ENCODE measurements at places on chromosomes 5 and 9. TPM values are rescaled to one million over a fixed set of nuclear protein-coding genes. Genes with fewer than 3 reads are reported as not detected.

Gene HTR1A
- not detected for total RNA-seq

Gene SLIT3
- total RNA-seq, result not detected

Gene ARSB
- 32.4 TPM for total RNA-seq

Gene FAM78A
- total RNA-seq, result 7.0 TPM

Gene OR1Q1
- not detected for total RNA-seq

Gene NMUR2
- total RNA-seq, result not detected

Gene CCDC192
- total RNA-seq, result not detected

DNA sequence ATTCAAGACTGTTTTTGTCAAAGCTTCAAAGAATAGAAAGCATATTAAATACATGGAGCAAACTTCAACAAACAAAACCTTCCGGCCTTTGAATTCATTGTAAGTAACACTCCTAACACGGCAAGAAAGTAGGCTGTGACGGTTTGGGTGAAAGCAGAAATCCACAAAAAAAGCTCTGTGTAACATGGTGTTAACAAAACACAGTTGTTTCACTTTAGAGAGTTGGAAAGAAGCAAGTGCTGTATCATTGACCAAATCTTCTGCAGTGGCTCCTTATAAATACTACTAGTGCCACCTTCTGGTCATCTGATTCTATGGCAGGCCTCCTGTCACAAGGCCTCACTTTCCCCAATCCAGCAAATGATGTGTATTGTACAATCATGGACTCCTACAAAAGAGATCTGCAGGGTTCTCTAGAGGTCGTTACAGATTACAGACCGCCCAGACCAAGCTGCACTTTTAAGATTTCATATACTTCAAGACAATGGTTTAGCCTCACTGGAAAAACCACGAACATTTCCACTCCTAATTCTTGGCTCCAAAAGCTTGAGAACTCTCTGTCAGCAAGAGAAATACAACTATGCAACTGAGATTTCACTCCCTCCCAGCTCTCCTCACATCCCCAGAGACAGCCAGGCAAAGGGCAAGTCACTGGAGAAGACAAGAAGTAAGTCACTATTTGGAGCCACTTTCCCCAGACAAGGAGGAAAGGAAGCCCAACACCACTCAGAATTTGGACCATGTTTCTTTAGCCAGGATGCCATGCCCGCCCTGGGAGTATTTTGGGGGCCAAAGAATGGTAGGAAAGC is 196.2 kb downstream of the DTWD2 start:
- peak; percentile 73 for DNase-seq

DNA sequence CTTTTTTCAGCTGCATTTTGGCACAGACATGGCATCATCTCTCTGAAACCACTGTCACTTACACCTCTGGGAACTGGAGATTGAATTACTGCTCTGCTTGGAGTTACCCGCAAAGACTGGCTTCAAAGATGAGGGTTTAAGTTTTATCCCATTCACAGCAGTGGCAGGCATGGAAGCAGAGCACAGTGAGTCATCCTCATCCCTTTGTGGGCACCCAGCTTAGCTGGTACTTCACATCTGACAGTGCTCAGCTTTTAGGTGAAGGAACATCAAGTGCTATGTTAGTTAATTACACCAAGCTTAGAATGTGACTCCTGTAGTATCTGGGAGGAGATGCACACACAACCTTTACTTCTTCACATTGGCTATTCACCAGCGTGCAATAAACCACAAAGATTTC is 24.8 kb upstream of the ALDH1A1 start:
- peak; percentile 87 for DNase-seq

GRCh38 chr9:129812385-129812784 is 9.4 kb downstream of the TOR1B start:
- DNase-seq, result no peak

DNA sequence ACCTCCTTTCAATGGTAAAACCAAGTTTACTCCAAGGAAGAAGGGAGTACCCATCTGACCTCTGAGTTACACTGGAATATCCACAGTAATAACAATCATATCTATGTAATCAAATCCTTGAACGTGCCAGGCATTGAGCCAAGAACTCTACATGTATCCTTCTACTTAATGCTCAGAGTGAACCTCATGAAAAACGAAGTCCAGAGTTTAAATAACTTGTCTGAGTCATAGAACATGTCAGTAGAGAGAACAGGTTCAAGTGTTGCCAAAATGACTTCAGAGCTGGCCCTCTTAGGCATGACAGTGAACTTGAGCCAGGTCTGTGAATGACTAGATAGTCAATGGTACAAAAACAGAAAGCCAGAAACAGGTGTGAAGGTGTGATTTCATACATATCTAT is 164.1 kb upstream of the ZNF618 start:
- DNase-seq, result peak; percentile 81

DNA sequence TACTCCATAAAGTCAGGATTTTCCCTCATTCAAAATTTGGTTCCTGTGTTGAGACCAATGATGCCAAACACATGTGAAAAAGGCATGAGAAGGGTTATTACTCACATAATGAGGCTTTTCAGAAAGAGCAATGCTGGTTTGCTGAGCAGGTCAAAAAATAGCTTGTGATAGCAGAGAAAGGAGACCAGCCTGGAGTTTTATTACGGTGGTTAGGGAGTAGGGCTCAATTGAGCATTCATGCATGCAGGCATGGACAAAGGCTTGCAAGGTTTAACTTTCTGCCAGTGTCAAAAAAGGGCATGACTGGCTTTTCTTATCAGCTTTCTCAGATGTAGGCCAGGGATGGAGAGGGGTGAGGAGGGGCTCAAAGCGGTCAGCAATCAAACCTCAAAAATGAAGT is 628.3 kb downstream of the DNAH5 start:
- peak; percentile 17 for DNase-seq

DNA sequence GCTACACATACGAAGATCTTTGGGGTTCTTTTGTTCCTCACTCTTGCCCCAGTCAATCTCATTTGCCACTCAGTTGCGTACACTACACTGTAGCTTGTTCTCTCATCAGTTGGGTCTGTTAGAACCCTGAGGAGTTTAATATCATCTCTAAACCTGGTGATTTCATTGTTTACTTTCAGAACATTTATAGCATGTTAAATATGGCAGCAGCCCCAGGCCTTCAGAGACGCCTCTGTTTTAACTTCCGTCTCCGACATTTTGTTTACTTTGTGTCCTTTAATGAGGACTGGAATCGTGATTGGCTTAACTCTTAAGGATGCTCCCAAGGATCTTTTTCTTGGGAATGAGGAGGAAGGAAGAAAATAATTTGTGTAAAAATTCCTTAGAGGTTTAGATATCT is 510.1 kb downstream of the NR2F1-AS1 start:
- no peak for DNase-seq

DNA sequence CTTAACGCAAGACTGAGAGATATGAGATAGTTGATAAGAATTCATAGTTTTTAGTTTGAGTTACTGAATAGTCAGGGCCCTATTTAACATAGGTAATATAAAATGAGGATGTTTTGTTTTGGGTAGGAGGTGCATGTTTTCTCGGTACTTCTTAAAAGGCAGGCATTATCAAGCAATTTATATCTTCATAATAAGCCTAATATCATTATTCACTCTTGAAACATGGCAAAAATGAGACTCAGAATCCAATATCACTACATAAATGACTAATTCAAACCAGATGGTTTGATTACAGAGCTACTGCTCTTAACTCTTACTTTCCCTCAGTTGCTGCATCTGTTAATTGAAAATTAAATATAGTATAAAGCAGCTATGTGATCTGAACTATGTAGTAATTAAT is 2038.7 kb downstream of the EFNA5 start:
- DNase-seq, result no peak

DNA sequence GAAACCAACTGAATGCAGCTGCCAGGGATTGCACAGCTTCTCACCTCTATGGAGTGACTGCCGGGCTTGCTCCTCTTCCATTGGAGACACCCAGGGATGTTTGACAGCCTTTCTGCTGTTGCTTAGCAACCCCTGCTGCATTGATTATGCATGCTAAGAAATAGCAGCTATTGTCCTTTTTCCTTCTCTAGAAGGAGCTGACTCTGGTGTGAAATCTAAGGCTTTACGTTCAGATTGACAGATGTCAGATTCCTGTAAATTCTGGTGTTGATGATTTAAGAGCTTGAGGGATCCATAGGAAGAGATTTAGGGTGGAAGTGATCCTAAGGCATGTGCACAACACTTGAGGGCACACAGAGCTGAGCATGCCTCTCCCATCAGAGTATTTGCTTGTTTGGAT is 267.7 kb downstream of the NTRK2 start:
- no peak for DNase-seq

- no peak for DNase-seq
These were observed 10.9 kb upstream of the FIBCD1 start for GRCh38 chr9:130950039-130950311.

DNA sequence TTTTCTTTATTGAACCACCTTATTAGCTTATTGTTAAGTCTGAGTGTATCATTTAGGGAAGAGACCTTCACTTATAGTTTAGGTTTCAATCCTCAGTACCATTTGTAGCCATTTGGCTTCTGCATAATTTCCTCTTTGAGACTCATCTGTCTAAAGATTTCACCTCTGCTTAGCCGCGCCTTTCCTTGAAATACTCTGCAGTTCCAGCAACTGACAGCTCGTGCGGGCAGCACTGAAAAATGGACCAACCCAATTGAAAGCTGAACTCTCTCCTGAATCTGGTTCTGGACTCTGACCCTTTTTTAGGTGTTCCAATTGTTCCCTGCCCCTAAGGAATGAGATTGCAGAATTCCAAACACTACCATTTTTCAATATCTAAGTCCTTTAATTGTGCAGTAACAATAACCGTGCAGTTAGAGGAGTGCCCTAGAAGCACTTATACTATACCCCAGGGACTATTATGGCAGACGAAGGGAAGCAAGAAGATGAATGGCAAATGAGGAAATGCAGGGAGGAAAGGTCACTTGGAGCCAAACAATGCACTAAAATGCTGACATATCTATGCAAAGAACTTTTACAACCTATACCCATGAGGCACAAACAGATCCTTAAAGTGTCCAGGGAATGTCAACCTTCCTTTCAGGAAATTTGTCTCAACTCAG is 50.1 kb upstream of the PDE4D start:
- DNase-seq, result no peak

DNA sequence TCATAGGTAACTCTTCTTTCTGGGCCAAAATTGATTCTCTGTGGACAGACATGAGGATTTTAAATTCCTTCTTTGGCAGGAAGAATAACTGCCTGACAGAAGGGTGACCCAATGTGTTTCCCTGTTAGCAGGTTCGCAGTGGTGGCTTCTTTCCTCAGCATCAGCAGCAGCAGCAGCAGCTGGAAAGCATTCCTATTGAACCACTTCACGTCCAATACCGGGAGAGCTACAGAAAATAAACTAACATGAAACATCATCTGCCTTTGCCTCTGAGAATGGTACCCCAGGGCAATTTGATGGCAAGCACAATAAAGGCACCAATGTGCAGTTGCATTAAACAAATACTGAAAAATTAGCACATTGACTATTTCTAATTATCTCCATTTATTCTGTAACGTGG is 214.5 kb downstream of the TMEM167A start:
- no peak for DNase-seq

GRCh38 chr5:31317665-31318064 is 124.2 kb downstream of the CDH6 start:
- no peak for DNase-seq

DNA sequence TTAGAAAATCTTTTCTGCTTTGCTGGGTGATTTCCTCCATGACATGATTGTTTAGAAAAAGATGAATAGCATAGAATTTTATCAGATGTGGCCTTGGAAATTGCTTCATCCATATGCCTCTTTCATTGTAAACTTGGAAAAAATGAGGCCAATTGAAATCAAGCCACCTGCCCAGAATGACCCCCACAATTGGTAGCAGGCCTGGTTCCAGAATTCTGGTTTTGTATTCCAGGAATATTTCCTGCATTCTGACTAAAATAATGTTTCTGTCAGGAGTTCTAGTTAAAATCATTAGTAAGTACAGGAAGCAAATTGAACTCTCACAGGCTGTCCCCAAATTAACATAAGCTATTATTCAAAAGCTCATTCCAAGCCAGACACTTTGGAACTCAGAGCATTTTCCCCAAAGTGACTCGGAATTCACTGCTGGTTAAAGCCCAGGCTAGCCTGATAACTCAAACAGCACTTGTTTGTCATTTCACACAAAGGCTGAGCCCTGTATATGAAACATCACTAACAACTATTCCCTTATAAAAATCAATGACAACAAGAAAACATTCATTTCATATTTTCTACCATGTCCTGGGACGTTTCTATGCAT is 75.1 kb upstream of the ADCY2 start:
- no peak for DNase-seq

GRCh38 chr5:141513627-141514329 is 24.9 kb downstream of the PCDHGC5 start:
- DNase-seq, result peak; percentile 99

- DNase-seq, result no peak
These were observed 214.5 kb upstream of the RASA1 start for GRCh38 chr5:87053146-87053545.

DNA sequence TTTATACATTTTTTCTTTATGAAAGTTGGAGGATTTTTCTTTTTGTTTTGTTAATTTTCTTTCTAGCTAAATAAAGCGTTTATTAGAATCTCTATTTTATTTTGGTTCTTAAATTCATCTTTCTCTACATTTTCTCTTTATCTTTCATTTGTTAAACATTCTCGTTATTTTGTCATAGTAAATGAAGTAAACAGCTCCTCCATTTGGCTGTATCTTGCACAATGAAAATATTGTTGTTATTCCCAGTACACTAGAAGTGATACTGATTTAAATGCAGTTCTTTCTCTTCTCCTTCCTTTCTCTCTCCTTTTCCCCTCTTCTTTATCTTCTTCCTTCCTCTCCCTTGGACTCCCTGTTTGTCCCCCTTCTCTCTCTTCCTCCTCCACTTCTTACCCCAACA is 88.8 kb downstream of the FER start:
- no peak for DNase-seq

DNA sequence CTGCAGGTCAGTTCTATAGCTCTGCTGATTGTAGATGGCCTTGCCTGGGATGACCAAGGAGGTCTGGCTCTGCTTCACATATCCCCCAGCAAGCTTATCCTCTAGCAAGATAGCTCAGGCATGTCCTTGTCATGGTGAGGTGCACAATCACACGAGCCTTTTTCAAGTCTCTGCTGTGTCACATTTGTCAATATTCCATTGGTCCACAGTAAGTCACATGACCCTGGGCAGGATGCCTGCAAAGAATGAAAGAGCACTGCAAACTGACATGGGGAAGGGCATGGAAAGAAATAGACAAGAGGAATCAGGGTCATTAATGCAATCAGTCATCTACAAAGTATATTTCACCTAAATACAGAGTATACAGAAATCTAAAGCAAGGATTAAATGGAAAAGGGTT is 142.0 kb downstream of the RORB start:
- no peak for DNase-seq

Measured in myocyte (in vitro differentiated cells).